ENCODE measurements at places on chromosomes 3 and 15. TPM values are rescaled to one million over a fixed set of nuclear protein-coding genes. Genes with fewer than 3 reads are reported as not detected.

Gene LOXL1
- total RNA-seq = 100 TPM

Gene SEMA3G
- total RNA-seq = under 0.01 TPM

Gene ROPN1B
- total RNA-seq = not detected

Gene APBA2
- total RNA-seq = 20.8 TPM

Gene CLSTN2
- total RNA-seq = under 0.01 TPM

Gene ABI3BP
- 1.4 TPM for total RNA-seq

Gene ARID3B
- 4.4 TPM for total RNA-seq

Gene FANCD2OS
- total RNA-seq = not detected

Gene DPH3
- total RNA-seq = 36.8 TPM

Gene UBL7
- 54.7 TPM for total RNA-seq

Gene LDHAL6B
- total RNA-seq = not detected

Gene DLL4
- total RNA-seq = 9.4 TPM

Gene MASP1
- 214 TPM for total RNA-seq

Gene PPIP5K1
- total RNA-seq = 10.7 TPM

Gene SLC41A3
- total RNA-seq = 37.8 TPM

Gene TRH
- not detected for total RNA-seq

Gene GPR176
- 177 TPM for total RNA-seq

Gene SLC9A9
- total RNA-seq = 8.8 TPM

Gene SENP5
- 70.4 TPM for total RNA-seq

Gene RFTN1
- 158 TPM for total RNA-seq

Gene THSD4
- 102 TPM for total RNA-seq

Gene CYFIP1
- 76.8 TPM for total RNA-seq

Gene KCNH8
- not detected for total RNA-seq

Gene ZDHHC19
- total RNA-seq = not detected

Gene SCAMP5
- total RNA-seq = 0.57 TPM

Gene DCBLD2
- total RNA-seq = 703 TPM

Gene ITIH4
- 0.88 TPM for total RNA-seq

Gene COPB2
- total RNA-seq = 228 TPM

Gene GRAMD1C
- total RNA-seq = 2.8 TPM

Gene MTMR10
- total RNA-seq = 22.8 TPM

Gene GRIP2
- 0.44 TPM for total RNA-seq

Gene MUC20
- total RNA-seq = not detected

Gene BUB1B
- total RNA-seq = 45.2 TPM

Gene CDC25A
- total RNA-seq = 32.4 TPM

Gene GCNT3
- not detected for total RNA-seq

Gene NT5DC2
- 68.6 TPM for total RNA-seq

Gene OXTR
- 12.3 TPM for total RNA-seq

Gene SYNPR
- total RNA-seq = not detected

Gene TP63
- total RNA-seq = under 0.01 TPM

Gene OR5K2
- total RNA-seq = not detected

Gene RLBP1
- not detected for total RNA-seq

Data from placental pericyte (primary cell).